Activated CD4-positive, alpha-beta T cell treated with anti-CD3 and anti-CD28 coated beads for 36 hours (primary cell): ENCODE measurements at places on chromosomes 1 and 21.

DNA sequence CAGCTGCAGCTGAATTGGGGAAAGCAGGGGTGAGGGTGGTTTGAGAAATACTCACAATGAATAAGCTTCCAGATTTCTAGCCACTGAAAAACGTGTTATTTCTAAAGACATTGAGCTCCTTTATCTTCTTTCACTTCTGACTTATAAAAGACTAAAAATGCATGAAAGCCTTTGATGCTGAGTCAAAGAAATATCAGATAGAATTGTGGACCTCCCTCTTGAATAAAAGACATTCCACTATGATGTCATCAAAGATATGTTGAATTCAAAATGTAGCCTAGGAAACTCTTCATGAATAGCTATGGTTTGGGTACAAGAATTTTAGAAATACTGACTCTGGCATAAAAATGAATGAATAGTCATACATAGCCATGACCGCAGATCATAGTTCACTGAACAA lies 44.7 kb upstream of the COL24A1 start:
- DNase-seq: no peak

DNA sequence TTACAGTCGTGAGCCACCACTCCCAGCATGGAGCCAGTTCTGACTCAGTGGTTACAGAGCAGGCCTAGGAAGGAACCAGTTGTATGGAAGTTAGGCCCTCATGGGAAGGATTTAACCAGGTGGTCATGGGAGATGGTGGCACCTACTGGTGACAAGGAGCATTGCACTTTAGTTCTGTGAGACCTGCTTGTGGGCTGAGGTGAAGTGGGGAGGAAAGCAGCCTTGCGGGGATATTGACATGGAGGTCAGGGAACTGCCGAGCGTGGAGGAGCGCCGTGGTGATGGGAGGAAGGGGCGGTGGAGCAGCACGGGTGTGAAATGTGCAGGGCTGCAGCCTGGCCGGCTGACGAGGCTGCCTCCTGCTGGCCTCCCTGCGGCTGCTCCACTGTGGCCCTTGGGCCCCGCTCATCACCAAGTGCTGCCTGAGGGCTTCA lies 100.4 kb downstream of the GALNT2 start:
- DNase-seq: peak; percentile 59

- DNase-seq: no peak
These were observed 5.4 kb upstream of the MYBPHL start for GRCh38 chr1:109312246-109312645.

DNA sequence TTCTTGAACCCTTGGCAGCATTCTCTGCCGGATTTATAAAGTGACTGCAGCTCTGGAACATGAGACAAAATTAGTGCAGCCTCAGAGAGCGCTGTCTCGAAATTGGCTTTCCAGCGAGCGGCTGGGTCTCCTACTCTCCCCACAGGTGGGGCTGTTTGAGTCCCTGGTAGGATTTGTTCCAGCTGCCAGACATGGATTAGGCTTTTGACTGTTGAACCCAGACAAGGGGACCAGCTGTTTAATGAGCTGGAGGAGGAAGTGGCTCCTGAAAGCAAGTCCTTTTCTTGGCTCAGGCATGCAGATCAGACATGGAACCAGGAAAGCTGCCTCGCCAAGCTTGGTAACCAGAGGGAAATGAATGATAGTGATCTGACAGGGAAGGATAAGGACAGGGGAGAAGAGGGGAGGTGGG lies 69.6 kb downstream of the UBIAD1 start:
- DNase-seq: no peak

- no peak for DNase-seq
These were observed 56.9 kb downstream of the UBR4 start for GRCh38 chr1:19153169-19153568.

GRCh38 chr1:166950156-166950555 lies 25.2 kb downstream of the ILDR2 start:
- DNase-seq: no peak

- DNase-seq: no peak
These were observed 91.8 kb downstream of the CHD1L start for GRCh38 chr1:147334292-147334691.
